Pancreas (tissue), 10 donors: ENCODE measurements at places on chromosomes 11 and 22.

DNA sequence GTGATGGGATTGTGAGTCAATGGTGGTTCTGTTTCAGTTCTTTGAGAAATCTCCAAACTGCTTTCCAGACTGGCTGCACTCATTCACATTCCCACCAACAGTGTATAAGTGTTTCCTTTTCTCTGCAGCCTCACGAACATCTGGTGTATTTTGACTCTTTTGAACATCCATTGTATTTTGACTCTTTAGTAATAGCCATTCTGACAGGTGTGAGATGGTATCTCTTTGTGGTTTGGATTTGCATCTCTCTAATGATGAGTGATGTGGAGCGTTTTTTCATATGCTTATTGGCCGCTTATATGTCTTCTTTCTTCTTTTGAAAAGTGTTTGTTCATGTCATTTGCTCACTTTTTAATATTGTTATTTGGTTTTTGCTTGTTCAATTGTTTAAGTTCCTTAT lies 19.4 kb downstream of the NELL1 start:
- DNase-seq, result no peak
- H3K27me3 ChIP-seq, result no peaks in the 10 kb centered on the region
- no peaks in the 10 kb centered on the region for H3K4me1 ChIP-seq
- H3K27ac ChIP-seq, result no peak overlapping the region
- H3K36me3 ChIP-seq, result no peaks in the 10 kb centered on the region

GRCh38 chr11:131073167-131073566 lies 156.9 kb upstream of the SNX19 start:
- H3K27me3 ChIP-seq, result no peaks in the 10 kb centered on the region
- H3K27ac ChIP-seq, result no peak overlapping the region
- no peak for DNase-seq
- no peaks in the 10 kb centered on the region for H3K4me1 ChIP-seq
- no peak overlapping the region for H3K4me3 ChIP-seq

DNA sequence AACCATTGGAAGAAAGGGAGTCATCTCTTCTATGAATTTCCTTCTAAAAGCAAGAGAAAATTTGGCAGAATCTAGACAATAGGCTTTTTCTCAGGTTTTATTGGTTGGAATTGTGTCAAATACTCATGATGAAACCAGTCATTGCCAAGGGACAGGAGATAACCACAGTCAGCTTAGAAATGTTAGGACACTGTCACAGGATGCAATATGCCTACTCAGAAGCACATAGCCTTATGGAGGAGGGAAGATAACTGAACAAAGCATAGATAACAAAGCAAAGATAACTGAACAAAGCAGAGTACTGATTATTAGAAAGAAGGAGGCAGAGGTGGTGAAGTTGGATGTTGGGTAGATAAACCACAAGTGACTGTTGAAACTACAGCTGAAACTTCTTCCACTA lies 303.5 kb upstream of the PDGFD start:
- H3K27me3 ChIP-seq, result no peaks in the 10 kb centered on the region
- H3K4me1 ChIP-seq, result no peaks in the 10 kb centered on the region
- no peak overlapping the region for H3K27ac ChIP-seq

GRCh38 chr11:39745401-39745800 lies 1714.1 kb downstream of the LRRC4C start:
- no peaks in the 10 kb centered on the region for H3K36me3 ChIP-seq
- H3K27ac ChIP-seq, result no peak overlapping the region
- H3K27me3 ChIP-seq, result no peaks in the 10 kb centered on the region
- DNase-seq, result no peak
- H3K4me3 ChIP-seq, result no peak overlapping the region

DNA sequence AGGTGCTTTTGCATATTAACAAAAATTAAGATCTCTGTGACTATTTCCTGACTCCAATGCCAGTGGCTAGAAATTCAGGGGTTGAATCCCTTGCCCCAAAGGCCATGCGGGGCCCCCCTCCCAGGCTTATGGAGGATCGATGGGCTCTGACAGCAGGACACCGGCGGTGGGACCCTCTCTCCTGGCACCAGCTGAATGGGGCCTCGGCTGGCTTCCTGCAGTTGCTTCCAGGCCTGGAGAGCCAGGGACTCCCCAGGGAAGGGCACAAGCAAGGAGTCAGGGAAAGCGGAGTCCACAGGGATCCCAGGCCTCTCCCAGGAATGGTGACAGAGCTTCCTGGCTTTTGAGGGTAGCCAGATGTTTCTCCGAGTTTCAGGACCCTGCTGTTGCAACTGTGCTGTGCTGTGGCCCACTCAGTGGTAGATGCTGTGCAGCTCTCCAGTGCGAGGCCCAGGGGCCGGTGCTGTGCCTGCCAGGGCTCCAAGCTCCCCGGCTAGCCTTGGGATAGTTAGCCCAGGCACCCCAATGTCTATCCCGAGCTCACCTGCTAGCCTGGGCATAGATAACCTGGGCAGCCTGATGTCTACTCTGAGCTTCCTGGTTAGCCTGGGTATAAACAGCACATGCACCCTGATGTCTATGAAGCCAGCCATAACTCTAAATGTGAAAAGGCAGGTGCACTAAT lies 372.6 kb downstream of the SHANK2 start:
- no peak overlapping the region for H3K27ac ChIP-seq
- H3K27me3 ChIP-seq, result no peaks in the 10 kb centered on the region
- DNase-seq, result no peak
- H3K4me3 ChIP-seq, result no peak overlapping the region
